ENCODE measurements at places on chromosomes 4 and X.

DNA sequence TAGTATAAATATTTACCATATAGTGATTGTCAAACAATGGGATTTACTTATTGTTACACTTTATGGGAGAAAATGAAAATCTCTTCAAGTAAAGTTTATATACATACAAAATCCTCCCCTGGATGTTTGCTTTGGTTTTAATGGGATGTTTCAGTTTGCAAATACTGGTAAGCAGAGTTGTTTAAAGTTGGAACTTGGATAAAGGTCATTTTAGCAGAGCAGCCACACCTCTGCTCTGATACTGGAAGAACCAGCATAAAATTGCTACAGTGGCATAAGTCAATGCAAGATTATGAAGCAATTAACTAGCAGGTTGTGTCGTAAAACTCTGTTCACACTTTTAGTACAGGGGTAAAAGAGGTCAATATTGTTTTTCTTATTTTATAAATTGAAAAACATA lies 101.2 kb downstream of the TRAPPC11 start:
- no peak for DNase-seq

DNA sequence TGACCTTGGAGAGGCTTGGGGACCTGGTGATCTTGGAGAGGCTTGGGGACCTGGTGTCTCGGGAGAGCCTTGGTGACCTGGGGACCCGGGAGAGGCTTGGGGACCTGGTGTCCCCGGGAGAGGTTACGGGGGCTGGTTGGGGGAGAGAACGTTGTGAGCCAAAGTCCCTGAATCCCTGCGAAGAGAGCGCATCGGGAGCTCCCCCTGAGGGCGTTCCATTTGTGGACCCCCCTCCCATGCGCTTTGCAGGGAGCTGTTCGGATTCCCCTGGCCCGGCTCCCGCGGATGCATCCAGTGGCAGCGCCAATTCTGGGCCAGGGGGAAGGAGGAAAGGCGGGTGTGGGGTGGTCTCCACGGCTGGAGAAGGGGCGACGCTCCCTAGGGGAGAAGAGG lies 13.3 kb downstream of the SHOX start:
- no peak for DNase-seq

- no peak for DNase-seq
Observed at GRCh38 chr4:177119691-177120090, 190.0 kb upstream of the NEIL3 start.

DNA sequence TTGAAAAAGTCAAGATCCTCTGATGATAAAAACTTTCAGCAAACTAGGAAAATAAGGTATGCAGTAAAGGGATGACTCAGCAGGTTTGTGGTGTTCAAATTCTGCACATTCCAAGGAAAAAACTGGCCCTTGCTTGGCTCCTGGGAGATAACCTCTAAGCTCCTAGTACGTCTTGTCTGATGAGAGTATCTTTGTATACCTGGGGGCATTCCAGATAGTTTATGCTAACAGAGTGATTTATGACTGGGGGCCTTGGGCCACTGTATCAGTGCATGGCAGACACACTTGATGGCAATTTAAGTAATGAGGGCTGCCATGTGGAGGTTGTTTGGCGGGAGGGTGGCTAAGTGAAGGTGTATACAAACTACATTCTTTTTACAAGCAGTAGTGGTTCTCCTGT lies 56.9 kb downstream of the NSG1 start:
- no peak for DNase-seq

- DNase-seq = no peak
Observed at GRCh38 chr4:16573739-16574138, 324.7 kb downstream of the LDB2 start.

Measured in GM10248 (cell line).